Activated naive CD8-positive, alpha-beta T cell treated with anti-CD3 and anti-CD28 coated beads for 36 hours (primary cell): ENCODE measurements at places on chromosomes 6 and 20.

DNA sequence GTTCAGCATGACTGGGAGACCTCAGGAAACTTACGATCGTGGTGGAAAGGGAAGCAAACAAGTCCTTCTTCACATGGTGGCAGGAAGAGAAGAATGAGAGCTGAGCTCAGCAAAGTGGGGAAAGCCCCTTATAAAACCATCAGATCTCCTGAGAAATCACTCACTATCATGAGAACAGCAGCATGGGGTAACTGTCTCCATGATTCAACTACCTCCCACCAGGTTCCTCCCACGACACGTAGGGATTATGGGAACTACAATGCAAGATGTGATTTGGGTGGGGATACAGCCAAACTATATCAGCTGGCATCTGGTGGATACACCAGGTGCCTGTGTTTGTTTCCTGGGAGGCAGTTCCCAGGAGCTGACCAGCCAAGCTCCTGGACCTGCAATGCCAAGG, 4.9 kb downstream of the DDO start:
- no peak for DNase-seq

GRCh38 chr6:50600280-50600679, 113.0 kb upstream of the TFAP2D start:
- no peak for DNase-seq

DNA sequence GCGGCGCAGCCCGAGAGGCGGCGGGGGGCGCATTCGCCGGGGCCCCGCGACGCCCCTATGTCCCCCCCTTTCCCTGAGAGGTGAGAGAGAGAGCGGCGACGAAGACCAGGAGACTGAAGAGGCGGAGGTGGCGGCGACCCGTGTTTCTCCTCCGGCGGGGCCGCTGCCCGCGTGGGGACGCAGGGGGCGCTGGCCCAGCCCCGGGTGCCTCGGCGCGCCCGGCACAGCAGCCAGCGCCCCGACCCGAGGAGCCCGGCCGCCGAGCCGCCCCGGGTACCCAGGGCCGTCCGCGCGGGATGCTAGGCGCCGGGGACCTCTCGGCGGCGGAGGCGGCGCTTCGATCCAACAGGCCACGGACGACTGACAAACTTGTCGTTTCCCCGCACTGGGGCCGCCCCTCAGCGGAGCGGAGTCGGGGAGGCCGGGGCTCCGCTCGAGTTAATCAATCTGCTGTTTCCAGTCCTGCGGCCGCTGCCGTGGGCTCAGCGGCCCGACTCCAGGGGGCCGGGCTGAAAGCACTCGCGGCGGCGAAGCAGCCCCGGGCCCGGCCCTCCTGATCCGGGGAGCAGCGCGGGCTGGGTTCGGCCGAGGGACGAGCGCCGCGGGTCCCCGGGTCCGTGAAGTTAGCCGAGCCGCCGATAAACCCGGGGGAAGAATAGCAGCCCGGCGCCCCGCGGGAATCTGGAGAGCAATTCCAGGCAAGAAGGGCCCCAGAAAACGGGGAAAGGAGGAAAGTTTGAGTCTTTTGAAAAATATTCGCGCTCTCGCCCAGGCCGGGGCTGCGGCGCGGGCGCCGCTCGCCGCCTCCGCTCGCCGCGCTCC, 631 bp downstream of the MDGA1 start:
- peak; percentile 60 for DNase-seq

GRCh38 chr6:167324111-167324510, 775 bp upstream of the TTLL2 start:
- DNase-seq = no peak

DNA sequence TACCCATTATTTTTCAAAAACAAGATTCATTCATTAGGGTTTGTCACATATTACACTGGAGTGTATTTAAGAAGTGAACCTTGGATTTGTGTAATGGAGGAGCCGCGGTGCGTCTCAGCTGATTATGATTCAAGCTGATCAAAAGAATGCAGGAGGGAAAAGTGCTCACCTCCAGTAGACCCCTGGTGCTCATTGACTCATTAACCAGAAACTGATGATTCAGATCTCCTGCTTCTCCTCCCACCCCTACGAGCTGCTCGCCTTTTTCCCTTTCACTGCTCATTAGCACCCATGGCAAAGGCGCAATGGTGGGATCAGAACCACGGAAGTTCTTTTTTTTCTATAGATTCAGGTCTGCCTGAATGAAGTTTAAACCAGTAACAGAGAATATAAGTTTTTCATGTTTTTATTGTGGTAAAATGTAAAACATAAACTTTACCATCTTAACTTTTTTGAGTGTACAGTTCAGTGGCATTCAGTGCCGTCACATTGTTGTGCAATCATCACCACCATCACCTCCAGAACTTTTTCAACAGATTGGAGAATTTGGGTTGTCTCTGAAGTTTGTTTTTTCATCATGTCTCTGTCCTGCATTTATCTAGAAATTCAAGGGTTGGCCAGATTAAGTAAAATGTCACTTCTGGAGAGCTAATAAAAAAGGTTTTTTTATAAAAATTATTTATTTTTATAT, 101.6 kb downstream of the LINC00237 start:
- DNase-seq = no peak

DNA sequence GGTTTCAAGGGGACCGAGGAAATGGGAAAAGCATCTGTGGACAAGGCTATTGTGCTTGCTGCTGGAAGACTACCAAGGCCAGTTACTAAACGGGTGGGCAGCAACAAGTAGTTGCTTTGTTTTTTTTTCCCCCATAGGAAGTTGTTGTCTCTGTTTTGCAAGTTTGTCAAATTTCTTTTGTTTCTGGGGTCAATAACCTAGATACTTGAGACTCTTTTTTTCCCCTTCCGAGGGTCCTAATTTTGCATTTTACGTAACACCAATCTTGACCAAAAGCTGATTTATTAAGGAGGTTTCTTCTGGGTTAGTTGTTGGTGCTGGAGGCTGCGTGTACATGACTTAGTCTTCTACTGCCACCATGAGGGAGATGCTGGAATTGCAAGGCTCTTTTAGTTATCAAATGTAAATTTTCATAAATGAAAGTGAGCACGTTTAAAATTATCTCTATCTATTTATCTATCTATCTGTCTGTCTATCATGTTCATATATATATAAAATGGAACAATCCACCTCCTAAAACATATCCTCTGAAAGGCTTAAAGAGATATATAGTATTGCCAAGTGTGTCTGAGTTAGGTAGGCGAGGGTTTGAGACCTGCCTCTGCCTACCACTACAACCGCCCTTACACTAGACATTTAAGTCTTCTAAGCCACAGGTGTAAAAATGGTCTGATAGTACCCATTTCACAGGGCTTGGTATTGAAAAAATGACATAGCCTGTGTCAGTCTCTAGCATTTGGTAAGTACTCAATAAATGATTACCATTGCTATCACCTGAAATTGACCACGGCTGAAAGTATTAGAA, 60.2 kb downstream of the GCLC start:
- peak; percentile 19 for DNase-seq

DNA sequence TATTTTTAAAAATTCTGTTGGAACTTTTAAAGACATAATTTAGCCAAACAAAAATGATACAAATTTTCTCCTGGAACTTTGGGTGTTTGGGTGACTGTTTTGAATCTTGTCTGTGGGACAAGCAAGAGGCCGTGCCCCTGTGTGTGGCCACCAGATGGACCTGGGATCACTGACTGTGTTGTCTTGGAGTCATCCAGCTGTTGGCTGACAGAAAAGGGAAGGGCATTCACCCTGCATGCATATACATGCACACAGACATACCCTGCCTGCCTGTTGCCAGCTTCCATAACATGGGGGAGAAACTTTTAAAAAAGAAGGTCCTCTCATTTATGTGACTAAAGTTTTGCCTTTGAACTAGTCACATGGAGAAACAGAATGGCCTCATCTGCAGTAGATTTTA, 72.7 kb downstream of the BLOC1S5 start:
- DNase-seq = no peak

GRCh38 chr6:67629258-67629657, 1005.8 kb upstream of the ADGRB3 start:
- no peak for DNase-seq

DNA sequence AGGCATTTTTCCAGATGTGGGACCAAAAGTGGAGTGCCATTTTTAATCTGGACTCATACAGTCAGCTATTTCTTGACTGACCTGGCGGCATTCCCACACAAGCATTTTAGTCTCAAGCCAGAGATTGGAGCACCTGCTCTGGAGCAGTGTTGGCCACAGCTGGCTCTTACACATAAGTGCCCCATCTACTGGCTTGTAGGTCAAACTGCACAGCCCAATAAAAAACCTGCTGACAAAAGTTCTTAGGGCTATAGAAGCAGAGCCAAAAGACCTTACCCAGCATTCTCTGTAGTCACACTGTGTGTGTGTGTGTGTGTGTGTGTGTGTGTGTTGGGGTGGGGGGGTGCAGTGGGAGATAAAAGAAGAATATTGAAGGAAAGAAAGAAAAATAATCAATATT, 38.6 kb upstream of the SENP6 start:
- no peak for DNase-seq

- DNase-seq = no peak
These were observed 7.0 kb downstream of the BPIFB2 start for GRCh38 chr20:33014336-33015113.

GRCh38 chr6:116475141-116475540, 14.0 kb downstream of the CALHM6 start:
- no peak for DNase-seq

DNA sequence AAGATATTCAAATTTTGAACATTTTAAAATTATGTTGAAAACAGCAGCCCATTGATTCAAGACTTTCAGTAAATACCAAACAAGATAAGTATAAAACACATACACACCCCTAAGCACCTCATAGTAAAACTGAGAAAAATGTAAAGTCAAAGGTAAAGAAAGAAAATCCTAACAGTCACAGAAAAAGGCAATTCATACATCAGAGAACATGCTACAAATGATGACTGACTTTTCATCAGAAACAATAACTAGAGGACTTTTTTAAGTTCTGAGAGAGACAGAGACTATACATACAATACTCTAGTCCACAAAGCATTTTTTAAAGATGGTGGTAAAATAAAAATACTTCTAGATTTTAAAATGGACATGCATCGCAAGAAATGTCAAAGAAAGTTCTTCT, 111.0 kb downstream of the PFDN4 start:
- DNase-seq = no peak

DNA sequence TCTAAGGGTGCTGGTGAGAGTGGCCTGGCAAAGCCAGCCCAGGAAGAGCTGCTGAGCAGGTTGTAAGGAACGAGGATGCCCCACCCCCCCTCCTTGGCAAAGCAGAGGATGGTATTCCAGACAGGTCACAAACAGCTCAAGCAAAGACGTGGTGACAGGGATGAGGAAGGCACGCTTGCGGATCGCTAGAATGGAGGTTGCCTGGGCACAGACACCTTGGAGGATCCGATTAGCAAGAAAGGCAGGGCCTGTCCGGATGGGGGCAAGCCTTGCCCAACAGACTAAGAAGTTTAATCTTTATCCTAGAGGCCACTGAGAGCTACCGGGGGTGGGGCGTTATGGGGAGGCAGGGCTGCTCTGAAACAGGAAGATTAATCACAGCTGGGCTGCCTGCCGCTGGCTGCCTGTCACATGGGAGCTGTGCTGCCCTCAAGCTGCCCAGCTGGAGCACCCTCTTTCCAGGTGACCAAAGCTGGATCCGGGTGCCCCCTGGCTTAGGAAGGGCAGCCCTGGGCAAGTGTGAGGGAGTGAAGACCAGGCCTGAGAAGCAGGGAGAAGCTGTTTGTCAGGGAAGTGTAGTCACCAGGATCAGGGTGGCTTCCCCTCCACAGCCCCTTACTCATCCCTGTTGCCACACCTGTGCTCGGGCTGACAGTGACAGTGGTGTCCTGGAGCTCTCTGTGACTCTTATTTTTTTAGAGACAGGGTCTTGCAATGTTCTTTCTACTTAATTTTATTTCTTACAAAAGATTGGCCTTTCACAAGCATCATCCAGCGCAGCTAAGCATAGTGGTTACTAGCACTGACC, 9.1 kb upstream of the MAPK13 start:
- DNase-seq = peak; percentile 57

GRCh38 chr20:24458436-24458835, 11.0 kb upstream of the SYNDIG1 start:
- DNase-seq = no peak

DNA sequence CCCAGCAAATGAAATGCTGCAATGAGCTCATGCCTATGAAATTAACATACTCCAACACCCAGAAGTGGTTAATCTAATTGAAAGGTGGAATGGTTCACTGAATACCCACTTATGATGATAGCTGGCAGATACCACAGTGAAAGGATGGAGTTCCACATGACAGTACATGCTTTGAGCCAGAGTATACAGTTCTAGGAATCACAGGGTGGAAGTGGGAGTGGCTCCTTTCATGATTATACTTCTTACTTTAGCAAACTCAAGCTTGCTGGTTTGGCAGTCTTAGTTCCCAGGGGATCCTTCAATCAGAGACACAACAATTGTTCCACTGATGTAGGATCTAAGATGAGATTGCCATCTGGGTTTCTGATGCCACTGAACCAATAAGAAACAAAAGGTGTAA, 21.5 kb downstream of the CD164 start:
- DNase-seq = no peak

- DNase-seq = peak; percentile 98
These were observed at the start of gene TRIM26 for GRCh38 chr6:30212865-30213666. TRIM26 (minus strand) TSS chr6:30213406; CDS start chr6:30199103, 14,303 bp downstream.

DNA sequence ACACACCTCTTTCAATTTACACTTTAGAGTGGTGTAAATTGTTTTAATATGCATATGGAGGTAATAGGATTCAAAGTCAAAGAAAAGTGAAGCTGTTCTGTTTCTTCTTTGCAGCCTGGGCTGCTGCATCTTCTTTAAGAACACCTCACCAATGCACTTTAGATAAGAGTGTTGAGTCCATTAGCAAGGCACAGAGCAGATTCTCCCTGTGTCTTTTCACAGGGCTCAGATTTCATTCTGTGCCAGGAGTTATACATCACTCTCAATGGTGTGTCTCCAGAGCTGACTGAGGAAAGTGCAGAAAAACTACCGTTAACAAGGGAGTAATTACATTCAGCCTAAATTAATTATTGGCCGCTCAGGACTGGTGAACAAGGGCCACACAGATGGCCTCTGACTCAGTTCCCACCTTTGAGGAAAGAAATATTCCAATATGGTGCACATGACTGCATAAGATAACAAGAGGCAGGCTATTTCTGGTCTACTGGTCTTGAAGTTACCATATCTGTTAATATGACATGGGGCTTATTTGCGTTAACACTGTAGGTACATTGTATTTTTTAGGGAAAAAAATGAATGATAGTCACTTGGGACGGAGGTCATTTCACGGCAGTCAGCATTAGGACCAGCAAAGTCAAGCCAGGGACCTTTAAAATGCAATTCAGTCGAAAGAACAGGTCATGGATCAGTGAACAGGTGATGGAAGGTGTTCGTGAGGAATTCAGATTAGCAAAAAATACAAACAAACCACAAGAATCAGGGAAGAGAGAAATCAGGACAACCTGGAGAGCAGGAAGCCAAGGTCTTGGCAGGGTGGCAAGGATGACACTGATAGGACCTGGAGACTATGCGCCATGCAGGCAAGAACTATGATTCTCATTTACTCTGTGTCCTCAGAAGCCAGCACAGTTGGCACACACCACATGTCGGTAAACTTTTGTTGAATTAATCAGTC, 203.7 kb downstream of the TBX18 start:
- no peak for DNase-seq
